ENCODE measurements at places on chromosomes 16 and 17. TPM values are rescaled to one million over a fixed set of nuclear protein-coding genes. Genes with fewer than 3 reads are reported as not detected.
A peak's percentile ranks its signal among the peaks of the same experiment; 100 is the strongest.

WFDC1 gene
- 7.7 TPM for polyA plus RNA-seq

NPIPB6 gene
- 2.9 TPM for polyA plus RNA-seq

CD79B gene
- 1.9 TPM for polyA plus RNA-seq

OR1A1 gene
- 0.11 TPM for polyA plus RNA-seq

WWP2 gene
- 35.2 TPM for polyA plus RNA-seq

ABI3 gene
- polyA plus RNA-seq, result 7.2 TPM

PDIA2 gene
- polyA plus RNA-seq, result 0.29 TPM

PRRT2 gene
- polyA plus RNA-seq, result 11.5 TPM

- DNase-seq, result no peak
Observed at GRCh38 chr16:67191411-67191994, 452 bp upstream of the E2F4 start.

GRCh38 chr17:74803971-74804370 is 27.8 kb upstream of the NAT9 start:
- DNase-seq, result no peak

DNA sequence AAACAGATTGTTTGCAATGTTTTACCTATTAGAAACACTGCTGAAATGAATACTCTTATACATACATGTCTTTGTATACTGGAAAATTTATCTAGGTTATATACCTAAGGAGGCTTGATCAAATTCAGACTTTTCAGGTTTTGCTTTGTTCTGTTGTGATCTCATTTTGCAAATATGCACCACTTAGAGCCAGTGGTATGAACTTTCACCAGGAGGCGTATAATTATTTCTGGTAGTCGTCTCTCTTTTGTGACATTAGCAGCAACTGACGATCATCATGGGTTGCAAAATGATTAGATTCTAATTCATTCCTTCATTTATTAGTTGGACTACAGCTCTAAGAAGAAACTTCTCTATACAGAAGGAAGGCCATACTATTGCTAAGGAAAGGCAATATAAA is 26.9 kb downstream of the AP1G1 start:
- DNase-seq, result no peak

- DNase-seq, result no peak
Observed at GRCh38 chr17:44568945-44569858, 11.9 kb downstream of the FZD2 start.

GRCh38 chr16:29729116-29729521 is 16.7 kb downstream of the C16orf54 start:
- DNase-seq, result peak; percentile 15

DNA sequence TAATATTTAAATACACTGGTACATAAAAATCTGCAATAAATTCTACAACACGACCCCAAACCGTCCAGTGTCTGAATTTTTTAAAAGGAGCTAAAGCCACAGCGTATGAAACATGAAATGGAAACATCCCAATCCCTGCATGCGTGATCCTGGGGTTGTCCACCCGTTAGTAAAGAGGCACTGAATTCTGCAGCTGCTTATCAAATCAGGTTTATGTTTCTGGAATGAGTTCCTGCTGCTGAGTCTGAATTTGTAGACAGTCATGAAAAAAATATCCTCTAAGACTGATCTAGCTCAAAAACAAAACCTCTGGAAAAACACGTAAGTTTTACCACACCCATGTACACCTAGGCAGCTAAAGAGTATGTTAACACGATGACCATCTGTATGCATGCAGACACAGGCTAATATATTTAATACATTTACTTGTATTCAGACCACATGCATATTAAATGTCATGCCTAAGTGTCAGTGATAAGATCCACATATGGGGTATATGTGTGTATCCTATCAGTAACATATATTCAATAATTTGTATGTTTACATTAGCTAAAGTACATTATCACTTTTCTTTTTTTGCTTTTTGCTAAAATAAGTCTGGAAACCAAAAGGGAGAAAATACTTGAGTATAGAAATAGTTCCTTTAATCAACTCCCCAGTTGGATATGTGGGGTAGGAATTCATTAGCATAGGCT is 420.5 kb upstream of the PSMD7 start:
- peak; percentile 42 for DNase-seq

DNA sequence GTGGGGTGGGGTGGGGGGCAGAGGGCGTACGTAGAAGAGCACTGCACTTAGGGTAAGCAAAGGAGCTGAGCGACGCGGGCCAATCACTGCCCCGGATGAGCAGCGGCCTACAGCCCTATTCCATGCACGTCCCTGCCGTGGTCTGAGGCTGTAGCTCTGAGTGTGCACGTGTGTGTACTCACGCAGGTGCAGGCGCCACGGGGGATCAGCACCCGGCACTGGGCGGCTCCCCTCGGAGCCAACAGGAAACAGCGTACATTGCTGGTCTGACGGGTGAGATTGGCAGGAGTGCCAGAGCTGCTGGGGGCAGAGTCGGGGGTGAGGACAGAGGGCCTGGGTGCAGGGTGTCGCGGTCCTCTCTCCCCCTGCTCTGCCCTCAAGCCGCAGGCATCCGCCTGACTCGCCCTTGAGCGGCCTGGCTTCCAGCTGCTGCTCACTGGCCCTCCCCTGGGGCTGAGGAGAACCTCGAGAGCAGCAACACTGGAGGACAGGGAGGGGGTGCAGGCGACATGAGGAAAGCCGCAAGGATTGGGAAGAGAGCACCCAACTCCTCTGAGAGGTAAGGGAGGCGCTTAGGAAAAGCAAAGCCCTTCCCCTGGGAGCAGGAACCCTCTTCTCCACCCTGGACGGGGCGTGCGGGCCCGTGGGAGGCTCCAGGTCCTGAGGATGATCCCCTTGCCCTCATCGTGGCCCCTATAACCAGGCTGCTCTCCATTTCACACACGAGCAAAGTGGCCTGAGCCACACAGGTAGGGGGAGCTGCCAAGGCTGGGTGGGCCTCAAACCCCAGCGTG is 57.8 kb downstream of the ENGASE start:
- DNase-seq, result no peak

GRCh38 chr17:37025847-37026530 is 77.2 kb downstream of the AATF start:
- no peak for DNase-seq

GRCh38 chr17:66976781-66977201 is 12.3 kb downstream of the CACNG4 start:
- peak; percentile 55 for DNase-seq

- DNase-seq, result no peak
Observed at GRCh38 chr16:48405907-48406306, 20.7 kb upstream of the SIAH1 start.

GRCh38 chr16:66926961-66927436 is 1.7 kb upstream of the RRAD start:
- DNase-seq, result peak; percentile 75

- no peak for DNase-seq
Observed at GRCh38 chr17:75361996-75362395, 43.5 kb downstream of the GRB2 start.

DNA sequence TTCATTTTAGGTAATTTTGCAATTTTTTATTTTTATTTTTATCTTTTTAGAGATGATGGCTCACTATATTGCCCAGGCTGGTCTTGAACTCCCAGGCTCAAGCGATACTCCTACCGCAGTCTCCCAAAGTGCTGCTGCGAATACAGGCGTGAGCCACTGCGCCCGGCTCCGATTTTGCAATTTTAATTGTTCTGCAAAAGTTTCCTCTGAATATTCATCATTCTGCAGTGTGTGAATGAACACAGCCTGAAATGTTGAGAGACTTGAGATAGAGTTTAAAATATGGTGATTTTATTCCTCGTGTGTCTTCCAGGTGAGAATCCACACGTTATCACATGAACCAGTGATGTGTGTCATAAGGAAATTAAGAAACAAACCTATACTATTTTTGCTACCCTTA is 75.8 kb downstream of the KCNJ12 start:
- DNase-seq, result no peak

DNA sequence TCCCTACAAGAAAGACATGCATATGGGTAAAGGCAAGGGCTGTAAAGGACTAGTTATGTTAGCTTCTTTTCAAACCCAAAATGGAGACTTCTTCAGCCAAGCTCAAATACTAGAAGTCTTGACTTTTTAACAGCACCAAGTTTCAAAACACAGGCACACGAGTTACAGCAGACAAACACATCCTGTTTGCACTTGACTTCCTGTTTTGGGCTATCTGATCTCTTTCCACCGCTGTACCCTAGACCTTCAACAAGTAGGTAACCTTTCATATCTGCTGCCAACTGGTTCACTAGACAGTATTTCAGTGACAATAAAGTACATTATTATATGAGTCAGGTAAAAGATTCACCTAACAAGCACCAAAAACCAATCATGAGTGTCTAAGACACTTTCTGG is 12.3 kb downstream of the RFFL start:
- DNase-seq, result no peak

DNA sequence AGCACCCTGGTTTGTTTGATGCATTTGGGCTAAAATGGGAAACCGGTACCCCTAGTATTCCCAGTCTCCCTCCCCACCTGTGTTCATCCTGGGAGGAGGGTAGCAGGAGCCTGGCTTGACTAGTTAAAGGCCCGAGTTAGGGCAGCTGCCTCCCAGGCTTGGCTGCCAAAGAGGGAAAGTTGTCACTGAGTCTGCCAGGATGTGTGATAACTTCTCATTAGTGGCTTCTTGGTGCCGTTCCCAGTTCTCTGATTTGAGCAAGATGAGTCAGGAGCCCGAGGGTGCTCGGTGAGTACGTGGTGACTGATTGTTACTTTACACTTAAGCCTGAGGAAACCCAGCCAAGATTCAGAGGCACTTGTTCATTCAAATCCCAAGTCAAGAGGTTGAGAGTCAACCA is 2.5 kb downstream of the KRT32 start:
- peak; percentile 51 for DNase-seq

DNA sequence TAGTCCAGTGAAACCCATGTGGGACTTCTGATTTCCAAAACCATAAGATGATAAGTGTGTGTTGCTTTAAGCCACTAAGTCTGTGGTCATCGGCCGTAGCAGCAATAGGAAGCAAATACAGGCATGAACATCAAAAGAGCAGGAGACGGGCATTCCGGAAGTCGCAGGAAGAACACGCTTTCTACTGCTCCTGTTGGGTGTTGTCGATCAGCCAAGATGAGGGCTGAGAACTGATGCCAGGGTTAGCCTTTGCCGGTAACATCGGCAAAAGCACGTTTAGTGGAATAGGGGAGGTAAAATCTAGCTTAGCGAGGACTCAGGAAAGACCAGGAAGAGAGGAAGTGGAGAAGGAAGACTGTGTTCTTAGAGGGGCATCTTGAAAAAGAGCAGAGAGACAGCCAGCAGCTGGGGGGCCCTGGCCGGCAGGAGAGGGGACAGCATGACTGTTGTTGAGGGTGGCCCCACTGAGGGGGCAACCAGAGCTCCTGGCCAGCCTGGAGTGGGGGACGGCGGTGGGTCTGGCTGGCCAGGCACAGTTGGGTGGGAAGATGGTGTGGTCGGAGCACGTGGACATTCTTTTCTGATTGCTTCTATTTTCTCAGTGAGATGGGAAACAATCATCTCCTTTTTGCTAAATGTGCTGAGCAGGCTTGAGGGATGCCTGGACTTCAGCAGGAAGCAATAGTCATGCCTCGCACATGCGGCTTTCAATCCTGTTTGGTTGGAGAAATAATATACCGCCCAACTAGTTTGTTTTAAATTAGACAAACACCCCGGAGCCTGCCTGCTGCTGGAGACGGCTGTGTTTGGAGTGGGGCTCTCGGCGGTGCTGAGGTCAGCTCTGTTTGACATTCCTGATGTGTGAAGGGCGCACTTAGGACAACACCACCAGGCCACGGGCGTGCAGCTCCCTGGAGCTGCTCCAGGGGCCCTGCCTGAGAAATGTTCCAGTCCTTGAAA is 109.9 kb downstream of the METRNL start:
- peak; percentile 72 for DNase-seq

DNA sequence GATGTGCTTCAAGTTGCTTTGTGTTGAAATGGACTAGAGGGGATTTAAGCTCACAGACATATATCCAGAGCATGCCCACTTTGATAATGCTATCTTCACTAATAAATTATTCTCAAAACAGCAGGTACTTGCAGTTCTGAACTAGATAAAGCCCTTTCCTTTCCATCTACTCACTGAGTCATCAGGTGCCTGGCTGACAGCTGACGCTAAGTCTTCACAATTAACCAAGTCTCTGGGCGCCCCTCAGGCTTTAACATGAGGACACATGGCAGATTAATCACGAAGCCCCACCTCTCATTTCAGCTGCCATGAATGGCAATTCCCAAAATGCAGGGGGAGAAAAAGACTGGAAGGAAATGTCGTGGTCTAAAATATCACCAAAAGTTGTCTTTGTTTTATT is 29.5 kb upstream of the CRISPLD2 start:
- no peak for DNase-seq

- no peak for DNase-seq
Observed at GRCh38 chr17:19331543-19332245, 30.8 kb downstream of the B9D1 start.

DNA sequence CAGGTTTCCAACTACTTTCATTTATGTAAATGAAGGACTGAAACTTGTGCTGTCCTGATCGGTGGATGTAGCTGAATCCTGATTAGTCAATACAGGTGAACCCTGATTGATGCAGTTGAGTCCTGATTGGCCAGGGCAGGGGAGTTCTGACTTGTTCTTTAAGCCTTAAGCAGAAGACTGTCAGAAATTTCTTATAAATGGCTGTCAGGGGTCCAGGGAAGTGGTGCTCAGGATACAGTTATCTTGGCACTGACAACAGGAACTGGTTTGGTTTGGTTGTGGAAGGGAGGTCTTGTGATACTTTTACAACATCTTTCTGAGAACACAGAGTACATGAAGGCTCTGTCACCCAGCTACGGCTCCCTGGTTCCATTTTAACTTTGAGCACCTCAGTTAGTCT is 132.1 kb downstream of the KCNJ12 start:
- no peak for DNase-seq

- DNase-seq, result no peak
Observed at GRCh38 chr17:61816538-61816937, 46.8 kb downstream of the BRIP1 start.

GRCh38 chr17:66704858-66705520 is 129.9 kb upstream of the CACNG5 start:
- no peak for DNase-seq

DNA sequence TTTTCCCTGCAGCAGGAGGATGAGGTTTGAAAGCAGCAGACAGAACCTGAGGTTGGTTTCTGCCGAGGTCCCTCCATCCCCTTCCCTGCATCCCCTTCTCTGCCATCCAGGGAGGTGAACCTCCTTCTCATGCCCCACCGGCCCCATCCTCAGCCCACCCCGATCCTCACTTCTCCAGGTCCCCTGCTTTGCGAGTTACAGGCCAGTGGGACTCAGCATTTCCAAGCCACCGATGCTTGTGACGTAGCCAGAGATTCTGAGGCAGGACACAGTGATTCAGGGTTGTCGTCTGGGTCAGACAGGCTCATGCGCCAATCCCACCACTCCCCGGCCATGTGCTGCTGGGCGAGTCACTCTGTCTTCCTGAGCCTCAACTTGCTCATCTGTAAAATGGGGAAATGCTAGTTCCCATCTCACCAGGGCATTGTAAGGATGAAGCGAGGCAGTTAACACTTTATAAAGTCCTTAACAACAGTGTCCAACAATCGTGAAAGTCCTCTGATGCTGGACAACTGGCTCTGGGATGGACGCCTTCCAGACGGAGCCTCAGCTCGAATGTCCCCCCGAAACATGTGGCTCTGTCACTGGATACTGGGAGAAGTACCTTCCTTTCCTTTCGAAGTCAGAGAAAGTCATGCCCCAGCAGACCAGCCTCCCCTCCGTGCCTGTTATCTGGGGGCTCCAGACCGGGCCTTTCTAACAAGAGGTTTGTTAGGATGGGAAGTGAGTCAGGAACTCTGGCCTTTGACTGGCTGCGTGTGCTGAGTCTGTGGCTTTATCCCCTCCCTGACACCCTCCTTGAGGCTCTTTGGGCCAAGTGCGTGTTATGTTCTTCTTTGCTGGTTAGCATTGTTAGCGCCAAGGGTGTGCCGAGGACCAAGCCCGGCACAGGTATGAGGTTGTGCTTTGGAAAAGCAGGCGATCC is 21.9 kb downstream of the SEC14L5 start:
- DNase-seq, result no peak

All from left lung (tissue), 14 donors.